Stimulated activated CD8-positive, alpha-beta memory T cell treated with anti-CD3 and anti-CD28 coated beads, Interleukin-4, amount 100 ng/mL, for 1 hour (primary cell): ENCODE measurements at places on chromosomes 5 and 9.

- DNase-seq: no peak
These were observed 26.9 kb upstream of the CEMIP2 start for GRCh38 chr9:71795097-71795813.

GRCh38 chr5:14726066-14726838 is 61.7 kb downstream of the OTULIN start:
- DNase-seq: no peak

GRCh38 chr5:167442922-167443321 is 848.5 kb upstream of the WWC1 start:
- no peak for DNase-seq

DNA sequence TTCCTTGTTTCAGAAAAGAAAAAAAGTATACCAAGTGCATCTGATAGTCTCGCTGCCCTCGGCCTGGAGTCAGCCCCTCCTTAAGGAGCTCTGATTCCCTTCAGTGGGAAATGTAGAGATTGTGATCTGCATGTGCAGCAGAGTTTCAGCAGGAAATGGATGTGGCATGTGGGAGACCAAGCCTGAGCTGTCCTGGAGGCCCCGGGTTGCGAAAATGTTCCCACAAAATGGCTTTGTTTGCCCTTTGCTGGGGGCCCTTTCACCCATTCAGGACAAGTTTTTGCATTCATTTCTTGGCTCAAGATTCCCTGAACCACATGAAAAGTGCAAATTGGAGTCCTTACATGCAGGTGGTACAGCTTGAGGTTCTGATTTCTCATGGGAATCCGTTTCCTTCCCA is 230.9 kb downstream of the GADD45G start:
- DNase-seq: no peak

DNA sequence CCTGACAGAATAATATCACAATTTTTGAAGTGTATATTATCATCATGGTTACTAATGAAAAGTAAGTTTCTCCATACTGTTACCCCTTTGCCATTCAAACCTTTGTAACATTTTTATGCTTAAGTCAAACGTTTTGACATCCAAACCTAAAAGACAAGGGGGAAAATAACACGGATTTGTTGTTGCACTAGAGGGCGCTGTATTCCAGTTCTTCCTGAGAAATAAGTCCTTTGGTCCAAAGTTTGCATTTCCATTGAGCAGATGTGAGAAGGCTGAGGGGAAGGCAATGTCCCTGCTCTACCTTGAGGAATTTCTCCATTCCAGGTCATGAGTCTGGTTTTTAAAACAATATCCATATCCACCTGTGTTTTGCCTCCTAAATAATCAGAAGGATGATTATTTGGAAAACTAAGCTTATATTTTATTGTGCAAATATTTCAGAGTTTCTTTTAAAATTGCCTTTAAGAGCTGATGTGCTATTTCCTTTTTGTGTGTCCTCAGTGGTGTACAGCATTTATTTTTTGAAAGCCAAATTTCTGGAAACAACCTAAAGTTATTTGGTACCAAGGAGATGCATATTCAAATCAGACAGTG is 9.7 kb downstream of the LECT2 start:
- DNase-seq: no peak
